ENCODE measurements at places on chromosomes 6 and 20.
A peak's percentile ranks its signal among the peaks of the same experiment; 100 is the strongest.

GRCh38 chr6:106702451-106703110, 73.2 kb downstream of the QRSL1 start:
- DNase-seq: no peak

DNA sequence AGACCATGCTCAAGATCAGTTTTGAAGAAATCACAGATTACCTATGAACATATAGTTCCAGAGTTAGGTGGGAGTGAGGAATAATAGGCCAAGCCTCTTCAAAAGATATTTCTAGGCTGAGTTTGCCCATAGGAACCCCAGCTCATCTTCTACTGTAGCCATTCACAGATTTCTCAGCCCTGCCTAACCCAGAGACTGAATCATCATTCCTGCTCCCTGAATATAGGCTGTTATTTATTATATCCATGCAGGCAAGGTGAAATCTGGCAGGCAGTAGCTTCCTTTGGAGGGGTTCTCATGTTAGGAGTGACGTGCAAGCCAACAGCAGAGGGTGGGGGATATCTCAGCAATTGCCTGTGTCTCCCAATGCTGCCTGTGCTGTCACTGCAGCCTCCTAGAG, 25.6 kb upstream of the ADGRF4 start:
- no peak for DNase-seq

DNA sequence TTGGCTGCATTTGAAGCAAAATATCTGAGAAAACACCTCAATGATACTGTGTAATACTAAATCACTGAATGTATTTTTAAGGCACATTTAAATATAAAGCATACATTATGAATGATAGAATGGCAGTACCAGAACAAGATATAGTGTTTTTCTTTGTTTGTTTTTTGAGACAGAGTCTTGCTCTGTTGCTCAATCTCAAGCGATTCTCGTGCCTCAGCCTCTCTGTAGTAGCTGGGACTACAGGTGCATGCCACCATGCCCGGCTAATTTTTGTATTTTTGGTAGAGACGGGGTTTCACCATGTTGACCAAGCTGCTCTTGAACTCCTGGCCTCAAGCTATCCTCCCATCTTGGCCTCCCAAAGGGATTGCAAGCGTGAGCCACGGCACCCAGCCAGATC, 2.3 kb upstream of the BICRAL start:
- no peak for DNase-seq

DNA sequence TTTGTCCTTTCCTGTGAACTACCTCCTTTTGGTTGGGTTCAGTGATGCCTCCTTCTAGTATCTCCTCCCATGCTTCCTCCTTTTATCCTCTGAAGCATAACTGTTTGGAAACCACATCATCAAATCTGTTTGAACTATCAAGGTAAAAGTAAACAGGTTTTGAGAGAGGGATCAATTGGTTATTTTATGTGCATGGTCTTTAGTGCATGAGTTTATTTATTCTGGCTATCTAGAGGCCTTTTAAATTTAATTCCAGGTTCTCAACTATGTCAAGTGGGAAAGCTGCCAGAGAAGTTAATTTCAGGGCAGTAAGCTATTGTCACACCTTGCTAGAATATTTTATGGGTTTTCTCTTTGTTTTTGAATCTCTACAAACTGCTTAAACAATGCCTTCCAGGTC, 54.1 kb downstream of the WASF1 start:
- DNase-seq: no peak

DNA sequence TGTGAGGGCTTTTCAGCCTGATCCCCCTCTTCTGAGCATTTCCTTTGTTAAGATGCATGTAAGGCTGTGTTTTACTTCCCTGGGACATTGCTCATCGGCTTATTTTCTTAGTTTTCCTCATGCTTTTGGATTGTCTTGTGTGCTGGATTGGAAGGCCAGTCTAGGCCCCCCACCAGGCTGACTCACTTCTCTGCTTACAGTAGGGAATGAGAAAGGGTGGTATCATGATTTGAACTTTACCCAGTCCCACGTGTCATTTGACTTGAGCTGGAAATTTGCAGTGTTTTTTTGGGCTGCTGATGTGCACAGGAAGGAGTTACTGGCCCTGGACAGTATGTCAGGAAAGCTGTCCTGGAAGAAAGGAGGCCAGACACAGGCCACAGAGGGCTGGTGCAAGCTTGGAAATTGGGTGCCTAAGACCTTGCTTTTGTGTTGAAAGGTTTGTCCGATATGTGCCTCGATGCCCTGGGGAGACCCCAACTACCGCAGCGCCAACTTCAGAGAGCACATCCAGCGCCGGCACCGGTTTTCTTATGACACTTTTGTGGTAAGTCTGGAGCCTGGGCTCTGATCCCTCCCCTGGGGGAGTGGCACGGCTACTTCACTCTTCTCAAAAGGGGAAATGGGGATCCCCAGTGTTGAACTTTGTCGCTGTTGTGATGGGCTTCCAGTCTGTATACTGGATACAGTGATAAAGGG, 12.8 kb downstream of the RNF114 start:
- no peak for DNase-seq

DNA sequence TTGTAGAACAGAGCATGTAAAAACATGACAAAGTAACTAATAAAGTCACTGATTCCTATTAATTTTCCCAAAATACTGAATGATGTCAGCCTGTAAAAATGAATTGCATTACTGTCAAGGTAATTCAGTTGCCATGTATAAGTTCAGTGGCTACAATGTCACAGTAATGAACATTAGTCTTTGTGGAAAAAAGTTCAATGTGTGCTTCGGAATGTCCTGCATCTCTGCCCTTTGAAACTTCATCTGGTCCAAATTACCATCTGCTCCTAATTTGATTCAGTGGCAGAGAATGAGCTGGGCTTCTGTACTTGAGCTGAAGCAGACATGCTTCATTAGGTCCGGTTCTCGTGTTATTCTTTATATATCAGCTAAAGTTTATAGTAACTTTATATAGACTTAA, 567.4 kb downstream of the COL12A1 start:
- no peak for DNase-seq

DNA sequence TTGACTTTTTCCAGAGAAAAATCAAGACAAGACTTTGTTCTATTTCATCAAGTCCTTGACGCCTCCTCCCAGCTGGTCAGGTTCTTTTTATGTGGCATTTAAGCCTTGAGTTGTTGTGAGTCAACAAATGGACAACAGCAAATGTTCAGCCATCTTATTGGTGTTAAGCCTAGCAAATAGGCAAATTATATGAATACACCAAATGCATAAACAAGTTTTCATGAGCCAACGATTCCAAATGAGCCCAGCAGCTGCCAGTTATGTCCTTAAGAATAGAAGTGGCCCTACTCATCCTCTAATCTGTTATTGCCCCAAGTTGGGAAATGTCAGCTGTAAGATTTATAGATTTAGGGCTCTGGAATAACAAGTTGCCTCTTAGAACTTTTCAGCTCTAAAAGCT, 312.0 kb downstream of the SOX4 start:
- no peak for DNase-seq

DNA sequence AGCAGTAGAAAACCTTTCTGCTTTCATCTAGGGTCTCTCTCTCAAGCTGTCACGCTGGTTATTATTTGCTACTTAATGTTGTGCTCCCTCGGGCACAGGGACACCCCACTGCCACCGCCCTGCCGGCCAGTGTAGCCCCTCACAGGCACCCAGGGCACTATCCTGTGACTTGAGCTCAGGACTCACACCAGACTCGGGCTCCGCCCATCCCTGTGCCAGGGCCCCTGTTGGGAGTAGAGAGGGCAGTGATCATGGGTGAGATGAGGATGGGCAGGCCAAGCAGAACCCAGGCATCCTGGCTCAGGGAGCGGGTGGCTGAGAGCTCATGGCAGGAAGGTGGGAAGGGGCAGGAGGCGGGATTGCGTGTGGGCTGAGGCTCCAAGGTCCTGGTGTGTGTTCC, 371.9 kb downstream of the ZFAND3 start:
- DNase-seq: no peak

DNA sequence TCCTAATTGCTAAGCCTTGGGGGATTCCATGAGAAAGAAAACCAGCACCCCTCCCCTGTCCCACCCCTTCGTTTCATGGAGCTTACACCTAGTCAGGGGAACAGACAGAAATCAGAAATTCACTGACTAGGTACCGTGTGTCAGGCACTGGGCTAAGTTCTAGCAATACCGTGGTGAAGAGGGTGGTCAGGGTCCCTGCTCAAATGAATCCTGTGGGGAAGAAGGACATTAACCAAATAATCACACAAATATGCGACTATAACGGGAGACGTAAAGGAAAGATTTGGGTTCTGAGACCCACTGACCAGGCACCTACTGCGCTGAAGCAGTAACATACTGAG, 65.1 kb upstream of the TOP1 start:
- no peak for DNase-seq

GRCh38 chr6:36094753-36095496, 35.4 kb upstream of the MAPK13 start:
- peak; percentile 86 for DNase-seq

GRCh38 chr6:108581237-108581931, 20.7 kb downstream of the FOXO3 start:
- no peak for DNase-seq

DNA sequence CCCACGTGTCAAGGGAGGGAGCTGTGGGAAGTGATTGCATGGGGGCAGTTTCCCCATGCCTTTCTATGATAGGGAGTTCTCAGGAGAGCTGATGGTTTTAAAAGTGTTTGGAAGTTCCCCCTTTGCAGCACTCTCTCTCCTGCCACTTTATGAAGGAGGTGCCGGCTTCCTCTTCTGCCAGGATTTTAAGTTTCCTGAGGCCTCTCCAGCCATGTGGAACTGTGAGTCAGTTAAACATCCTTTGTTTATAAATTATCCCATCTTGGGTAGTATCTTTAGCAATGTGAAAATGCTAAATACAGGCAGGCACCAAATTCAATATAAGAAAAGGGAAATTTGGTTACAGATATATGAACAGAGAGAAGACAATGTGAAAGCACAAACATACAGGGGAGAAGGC, 96.4 kb upstream of the EPHA7 start:
- no peak for DNase-seq

DNA sequence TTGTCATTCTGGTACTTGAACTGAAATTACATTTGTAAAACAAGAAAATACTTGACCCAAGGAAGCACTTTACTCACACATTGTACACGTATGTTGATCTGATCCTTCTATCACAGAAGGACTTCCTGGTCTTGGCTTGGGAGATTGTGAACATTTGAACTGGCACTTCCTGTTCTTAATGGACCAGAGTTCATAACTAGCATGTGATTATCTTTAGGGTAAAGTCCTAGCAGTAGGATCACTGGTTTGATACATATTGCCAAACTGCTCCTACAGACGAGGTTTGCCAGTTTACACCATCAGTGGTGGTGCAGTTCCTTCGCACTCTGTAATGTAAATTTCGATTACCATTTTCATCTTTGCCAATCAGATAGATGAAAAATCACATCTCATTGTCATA, 12.7 kb downstream of the HECA start:
- DNase-seq: no peak

- DNase-seq: no peak
Measured at GRCh38 chr6:14983599-14984518, 262.0 kb upstream of the JARID2 start.

GRCh38 chr20:50408526-50409364, 101.4 kb upstream of the PTPN1 start:
- DNase-seq: no peak

DNA sequence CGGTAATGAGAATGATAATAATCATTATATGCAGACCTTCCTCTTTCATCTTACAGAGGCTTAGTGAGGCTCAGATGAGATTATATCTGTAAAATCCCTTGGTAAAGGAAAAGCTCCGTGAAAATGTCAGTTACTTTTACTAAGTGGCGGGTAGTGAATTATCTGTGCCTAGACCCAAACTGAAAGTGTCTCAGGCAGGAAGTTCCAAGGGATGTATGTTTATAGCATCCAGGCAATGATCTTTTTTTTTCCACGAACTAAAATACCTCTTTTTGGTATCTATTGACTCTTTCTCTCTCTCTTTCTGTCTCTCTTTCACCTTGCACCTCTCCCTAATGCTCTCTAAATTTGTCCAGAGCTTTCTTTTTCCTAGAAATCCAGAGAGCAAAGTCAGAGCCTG, 5.0 kb downstream of the TCF21 start:
- no peak for DNase-seq

- no peak for DNase-seq
Measured at GRCh38 chr20:15673206-15673605, 900.0 kb downstream of the KIF16B start.

DNA sequence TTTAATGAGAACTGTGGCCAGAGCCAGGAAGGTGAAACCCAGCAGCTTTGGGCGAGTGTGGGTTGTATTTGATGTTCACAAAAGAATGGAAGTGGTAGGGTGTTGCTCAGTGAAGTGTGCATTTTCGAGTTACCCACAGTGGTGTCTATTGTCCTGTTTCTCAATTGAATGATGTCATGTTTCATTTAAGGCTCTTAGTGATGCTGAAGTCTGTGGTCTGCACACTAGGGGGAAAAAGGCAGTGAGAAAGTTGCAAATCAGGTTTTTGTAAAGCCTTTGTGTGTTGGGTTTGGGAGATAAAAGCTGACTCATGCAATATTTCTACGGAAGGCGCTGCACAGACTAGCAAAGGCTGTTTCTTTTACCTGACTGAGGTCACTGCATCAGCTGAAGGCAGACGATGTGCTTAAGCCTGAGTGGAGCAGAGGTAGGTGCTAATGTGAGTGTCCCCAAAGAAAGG, 121.1 kb downstream of the PLEKHG1 start:
- no peak for DNase-seq

- no peak for DNase-seq
Measured at GRCh38 chr20:8267009-8267408, 134.9 kb downstream of the PLCB1 start.

- peak; percentile 49 for DNase-seq
Measured at GRCh38 chr6:44224029-44224964, 902 bp downstream of the SLC29A1 start.

- no peak for DNase-seq
Measured at GRCh38 chr6:31208506-31208905, 38.0 kb upstream of the POU5F1 start.

DNA sequence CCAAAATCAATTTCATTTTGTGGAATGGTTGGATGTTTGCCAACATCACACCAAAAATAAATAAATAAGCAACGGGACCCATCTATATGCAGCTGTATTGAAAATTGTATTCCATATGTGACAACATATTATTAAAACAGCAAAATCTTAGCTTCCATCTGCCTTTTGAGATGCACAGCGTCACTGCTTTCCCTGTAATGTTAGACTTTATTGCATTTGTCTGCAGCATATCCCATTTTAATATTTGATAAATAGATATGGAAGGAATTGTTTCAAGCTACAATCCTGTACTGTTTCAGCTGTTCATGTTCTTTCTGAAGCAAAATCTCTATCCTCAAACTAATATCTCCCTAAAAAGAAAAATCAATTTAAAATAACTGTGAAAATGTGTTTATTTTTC, 509.1 kb downstream of the PKHD1 start:
- DNase-seq: no peak

GRCh38 chr6:31473780-31474761, 23.9 kb upstream of the MICB start:
- DNase-seq: peak; percentile 15

GRCh38 chr6:158086504-158087223, 81.4 kb downstream of the SERAC1 start:
- no peak for DNase-seq
